Natural killer cell treated with Interleukin-12 subunit alpha and Interleukin-12 subunit beta and Interleukin-15 and Interleukin-18, amount 100 ng/mL, for 72 hours (primary cell): ENCODE measurements at places on chromosomes 2 and 18. TPM values are rescaled to one million over a fixed set of nuclear protein-coding genes. Genes with fewer than 3 reads are reported as not detected.

DNA sequence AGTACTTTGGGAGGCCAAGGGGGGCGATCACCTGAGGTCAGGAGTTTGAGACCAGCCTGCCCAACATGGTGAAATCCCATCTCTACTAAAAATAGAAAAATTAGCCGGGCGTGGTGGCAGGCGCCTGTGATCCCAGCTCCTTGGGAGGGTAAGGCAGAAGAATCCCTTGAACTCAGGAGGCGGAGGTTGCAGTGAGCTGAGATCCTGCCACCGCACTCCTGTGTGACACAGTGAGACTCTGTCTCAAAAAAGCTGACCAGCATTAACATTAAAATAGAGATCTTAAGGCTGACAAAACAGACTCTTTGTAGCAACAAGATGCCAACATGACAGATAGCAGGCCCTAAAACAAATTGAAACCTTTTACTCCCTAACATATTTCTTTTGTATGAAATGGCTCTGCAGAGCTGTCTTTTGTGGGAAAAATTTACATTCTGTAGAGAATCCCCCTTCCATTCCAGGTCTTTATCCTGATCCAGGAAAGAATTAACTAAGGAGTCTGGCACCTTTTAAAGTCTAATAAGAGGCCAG is 213.9 kb downstream of the RAB3GAP1 start:
- no peak for DNase-seq

- DNase-seq, result no peak
Observed at GRCh38 chr2:43854671-43855070, 15.9 kb downstream of the ABCG8 start.

DNA sequence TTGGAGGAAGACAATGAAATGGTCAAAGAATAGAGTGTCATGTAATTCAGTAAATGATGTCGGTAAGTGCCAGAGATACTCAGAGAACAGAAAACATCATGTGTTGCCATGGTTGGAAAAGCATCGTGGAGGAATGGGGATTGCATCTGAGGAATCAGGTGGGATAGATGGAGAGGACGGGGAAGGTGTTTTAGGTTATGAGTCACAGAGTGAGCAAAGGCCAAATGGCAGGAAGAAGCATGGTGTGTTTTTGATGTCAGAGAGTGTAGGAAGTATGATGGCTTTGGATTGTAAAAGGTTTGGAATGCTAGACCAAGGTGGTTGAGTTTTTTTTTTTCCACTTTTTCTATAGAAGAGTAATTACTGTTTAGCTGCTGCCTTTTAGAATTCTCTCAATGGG is 27.5 kb upstream of the CD28 start:
- no peak for DNase-seq

DNA sequence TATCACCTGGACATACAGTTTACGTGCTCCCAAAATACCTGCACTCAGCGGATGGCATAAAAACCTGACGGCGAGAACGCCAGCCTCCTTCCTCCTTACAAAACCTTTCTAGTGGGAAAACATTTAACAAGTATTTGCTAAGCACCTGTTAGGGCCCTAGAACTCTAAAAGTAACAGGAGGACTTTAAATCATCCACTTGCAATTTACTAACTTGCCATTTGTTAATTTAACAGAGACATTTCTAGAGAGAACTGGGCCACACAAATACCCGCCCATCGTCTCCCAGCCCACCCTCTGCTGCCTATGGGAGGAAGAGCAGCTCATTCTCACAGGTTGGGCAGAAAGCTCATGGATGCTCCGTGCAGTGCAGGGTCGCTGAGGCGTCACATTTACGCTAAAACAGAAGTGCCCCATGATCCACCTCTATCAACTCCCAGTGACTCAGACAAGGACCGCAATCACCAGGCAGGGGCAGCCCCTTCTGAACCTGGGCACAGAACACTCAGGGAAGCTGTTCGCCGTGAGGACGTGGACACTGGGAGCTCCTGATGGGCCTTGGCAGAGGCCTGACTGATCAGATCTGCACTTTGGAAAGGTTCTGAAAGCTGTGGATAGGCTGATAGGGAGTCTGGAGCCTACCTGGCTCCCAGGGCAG is 106.9 kb downstream of the HDAC4 start:
- no peak for DNase-seq

GNLY gene
- total RNA-seq, result 599 TPM

GRCh38 chr2:132564065-132564464 is 105.9 kb downstream of the LYPD1 start:
- no peak for DNase-seq
